ENCODE measurements at places on chromosomes 2 and 18.

DNA sequence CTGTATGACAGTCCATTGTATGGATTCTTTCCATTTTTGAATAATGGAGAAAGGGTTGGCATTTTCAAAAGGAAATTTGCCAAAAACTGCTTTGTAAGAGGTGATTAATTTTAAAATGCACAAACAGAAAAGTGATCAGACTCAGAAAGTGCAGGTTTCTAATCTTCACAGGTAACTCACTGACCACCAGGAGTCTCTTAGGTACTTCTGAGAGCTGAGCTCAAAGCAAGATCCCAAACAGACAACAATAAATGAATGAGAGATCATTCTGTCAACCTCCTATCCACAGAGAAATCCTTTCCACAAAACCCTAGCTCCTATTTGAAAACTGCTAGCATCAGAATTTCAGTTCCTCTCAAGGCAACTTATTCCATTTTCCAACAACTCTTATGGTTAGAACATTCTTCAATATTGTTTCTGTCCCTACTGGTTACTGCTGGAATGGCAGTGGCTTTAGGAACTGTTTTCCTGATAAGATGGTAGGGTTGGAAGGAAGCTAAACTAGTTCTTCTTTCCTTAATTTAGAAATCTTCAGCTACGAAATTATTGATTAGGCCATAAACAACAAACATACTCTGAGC is 20.6 kb upstream of the HAAO start:
- no peak for DNase-seq

- peak; percentile 48 for DNase-seq
Measured at GRCh38 chr2:219344751-219345430, 12.3 kb upstream of the RESP18 start.

DNA sequence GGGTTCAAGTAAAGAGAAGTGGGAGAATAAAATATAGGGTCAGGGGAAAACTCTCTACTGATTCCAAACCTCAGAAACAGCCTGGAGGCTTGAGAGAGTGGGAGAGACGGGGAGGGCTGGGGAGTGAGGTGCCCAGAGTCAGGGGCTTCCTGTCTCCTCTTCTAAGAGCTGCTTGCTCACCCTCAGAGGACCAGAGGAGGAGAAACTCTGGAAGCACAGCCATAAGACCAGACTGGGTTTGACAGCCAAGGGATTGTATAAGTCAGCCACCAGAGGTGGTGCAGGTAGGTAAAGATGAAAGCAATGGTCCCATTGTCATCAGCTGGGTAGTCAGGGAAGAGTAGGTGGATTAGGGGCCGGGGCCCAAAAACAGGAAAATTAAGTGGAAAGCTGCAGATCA is 259.4 kb downstream of the TNS1 start:
- DNase-seq = no peak

- DNase-seq = no peak
Measured at GRCh38 chr2:102021779-102022178, 30.0 kb downstream of the IL1R2 start.

DNA sequence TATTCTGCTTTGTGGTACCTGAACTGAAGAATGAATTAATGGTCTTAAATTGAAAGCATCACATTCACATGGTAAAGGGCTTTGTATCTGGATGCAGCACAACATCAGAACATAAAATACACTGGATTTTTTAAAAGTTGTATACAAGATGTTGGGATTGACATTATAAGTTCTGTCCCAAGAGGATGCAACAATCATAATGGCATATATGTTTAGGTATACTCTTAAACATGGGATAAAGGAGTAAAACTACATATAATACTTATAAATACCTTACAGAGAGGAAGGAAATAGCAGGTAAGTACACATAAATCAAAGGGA is 171.9 kb downstream of the THADA start:
- DNase-seq = no peak

Measured in NCI-H2171 (cell line).